Stromal cell of bone marrow (primary cell): ENCODE measurements at places on chromosomes 2 and 18.

GRCh38 chr2:130335226-130335625 lies 7.5 kb upstream of the IMP4 start:
- no peak for DNase-seq

- no peak for DNase-seq
Observed at GRCh38 chr2:236936446-236936940, 149.2 kb upstream of the COPS8 start.

GRCh38 chr18:7941533-7941932 lies 374.4 kb downstream of the PTPRM start:
- no peak for DNase-seq

- no peak for DNase-seq
Observed at GRCh38 chr2:20675701-20676352, 8.9 kb downstream of the GDF7 start.

- no peak for DNase-seq
Observed at GRCh38 chr18:55900380-55900779, 312.4 kb upstream of the TCF4 start.

DNA sequence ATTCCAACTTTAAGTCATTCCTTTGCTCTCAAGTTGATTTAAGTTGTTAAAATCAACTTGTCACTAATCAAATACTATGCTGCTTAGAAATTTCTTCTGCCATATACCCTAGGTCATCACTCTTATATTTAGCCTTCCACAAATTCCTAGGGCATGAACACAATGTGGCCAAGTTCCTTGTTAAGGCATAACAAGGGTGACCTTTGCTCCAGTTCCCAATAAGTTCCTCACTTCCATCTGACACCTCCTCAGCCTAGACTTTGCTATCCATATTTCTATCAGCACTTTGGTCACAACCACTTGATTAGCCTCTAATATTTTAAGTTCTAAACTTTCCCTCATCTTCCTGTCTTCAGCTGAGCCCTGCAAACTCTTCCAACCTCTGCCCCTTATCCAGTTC lies 9.9 kb upstream of the TMEM37 start:
- DNase-seq: no peak

DNA sequence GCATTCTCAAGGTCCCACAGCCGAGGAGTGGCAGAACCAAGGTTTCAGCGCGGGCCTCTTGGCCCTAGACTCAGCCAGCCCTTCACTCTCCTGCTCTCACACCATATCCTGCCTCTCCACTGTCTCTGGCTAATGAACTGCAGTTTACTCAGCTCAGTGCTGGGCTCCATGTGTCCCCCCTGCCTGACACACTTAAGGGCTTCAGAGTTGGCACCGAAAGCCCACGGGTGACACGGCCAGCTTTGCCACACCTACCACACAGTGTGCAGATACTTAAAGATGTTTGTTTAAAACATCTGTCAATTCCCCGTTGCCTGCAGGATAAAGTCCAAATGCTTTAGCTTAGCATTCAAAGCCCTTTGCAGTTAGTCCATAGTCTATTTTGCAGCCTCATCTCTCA lies 241.2 kb downstream of the SEPTIN10 start:
- no peak for DNase-seq

GRCh38 chr2:188984680-188985079 lies 10.5 kb downstream of the COL3A1 start:
- peak; percentile 86 for DNase-seq

DNA sequence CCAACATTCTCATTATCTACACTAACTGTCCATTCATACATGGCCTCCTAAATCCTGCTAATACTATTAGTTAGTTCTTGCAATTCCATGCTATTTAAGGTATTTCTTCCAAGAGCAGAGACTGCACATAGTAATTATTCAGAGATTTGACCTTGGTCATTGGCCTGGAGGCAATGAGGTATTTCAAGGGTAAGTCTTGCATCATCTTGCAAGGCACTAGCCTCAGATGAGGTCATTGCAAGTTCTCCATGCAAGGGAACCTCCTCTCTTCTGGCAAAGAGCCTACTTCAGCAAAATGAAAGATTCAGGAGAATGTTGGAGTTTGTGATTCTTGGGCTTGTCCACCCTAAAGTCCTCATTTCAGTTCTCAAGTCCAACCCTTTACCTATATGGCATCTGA lies 48.5 kb upstream of the IKZF2 start:
- no peak for DNase-seq

DNA sequence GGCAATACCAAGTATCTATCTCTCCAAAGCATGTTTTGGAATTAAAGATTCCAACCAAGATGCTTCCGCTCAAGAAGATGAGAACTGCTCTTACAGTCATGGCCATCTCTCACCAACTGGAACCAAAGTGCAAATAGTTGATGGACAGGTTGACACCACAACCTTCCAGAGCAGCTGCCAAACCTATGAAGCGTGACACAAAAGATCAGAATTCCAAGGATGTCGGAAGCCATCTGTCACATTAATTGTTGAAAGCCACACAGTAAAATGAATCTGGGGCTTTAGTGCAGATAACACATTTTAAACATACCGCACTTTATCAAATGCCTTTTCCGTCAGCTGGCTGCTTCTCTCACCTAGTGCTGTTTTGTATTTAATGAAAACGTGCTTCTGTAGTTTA lies 195.7 kb downstream of the CDH20 start:
- no peak for DNase-seq

- peak; percentile 49 for DNase-seq
Observed at GRCh38 chr2:168030862-168031624, 216.4 kb downstream of the STK39 start.

DNA sequence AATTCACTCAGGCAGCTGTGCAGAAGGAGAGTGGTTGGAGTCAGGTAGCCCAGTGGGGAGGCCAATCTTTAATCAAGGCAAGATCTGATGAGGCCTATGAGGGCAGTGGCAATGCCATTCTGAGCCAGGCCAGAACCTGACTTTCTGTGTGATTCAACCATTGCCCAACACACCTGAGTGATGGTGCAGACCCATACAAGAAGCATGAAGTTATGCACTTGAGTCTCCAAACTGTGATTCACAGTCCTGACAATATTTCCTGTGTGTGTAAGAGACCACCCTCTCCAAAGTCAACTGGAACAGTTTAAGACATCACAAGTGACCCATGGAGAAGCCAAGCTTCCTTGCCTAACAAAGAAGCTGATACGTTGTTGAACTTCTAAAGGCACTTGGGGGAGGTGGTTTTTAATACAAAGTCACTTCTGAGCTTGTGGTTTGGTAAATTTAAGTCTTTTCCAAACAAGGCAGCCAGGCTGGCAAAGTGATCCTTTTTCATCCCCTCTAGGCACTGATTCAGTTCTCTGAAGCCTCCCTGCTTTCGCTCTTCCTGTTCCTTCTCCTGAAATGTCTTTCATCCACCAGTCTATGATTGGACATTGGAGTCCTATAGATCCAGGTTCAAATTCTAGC lies 49.0 kb downstream of the VSNL1 start:
- no peak for DNase-seq

DNA sequence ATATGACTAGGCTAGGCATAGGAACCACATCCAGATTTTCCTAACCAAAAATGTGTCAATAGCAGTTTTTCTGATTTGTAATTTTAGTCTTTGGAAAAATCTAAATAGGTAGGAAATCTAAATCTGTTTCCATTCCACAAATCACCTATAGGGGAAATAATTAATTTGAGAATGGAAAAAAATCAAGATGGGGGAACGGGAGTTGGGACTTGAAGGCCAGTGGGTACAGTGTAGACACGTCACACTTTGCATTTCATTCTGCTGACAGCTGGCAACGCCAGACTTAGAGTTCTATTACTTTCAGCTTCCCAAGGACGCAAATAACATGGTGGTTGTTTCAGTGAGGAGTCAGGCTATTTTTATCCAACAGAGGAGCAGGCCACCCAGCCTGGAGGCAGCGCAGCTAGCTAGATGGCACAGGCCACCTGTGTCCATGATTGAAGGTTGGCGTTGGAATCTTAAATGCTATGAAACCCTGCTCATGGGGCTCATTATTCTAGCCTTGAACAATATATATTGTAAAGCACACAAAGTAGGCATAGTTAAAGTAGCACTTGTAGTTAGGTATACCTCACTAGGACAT lies 23.4 kb downstream of the HNRNPA3 start:
- DNase-seq: no peak

DNA sequence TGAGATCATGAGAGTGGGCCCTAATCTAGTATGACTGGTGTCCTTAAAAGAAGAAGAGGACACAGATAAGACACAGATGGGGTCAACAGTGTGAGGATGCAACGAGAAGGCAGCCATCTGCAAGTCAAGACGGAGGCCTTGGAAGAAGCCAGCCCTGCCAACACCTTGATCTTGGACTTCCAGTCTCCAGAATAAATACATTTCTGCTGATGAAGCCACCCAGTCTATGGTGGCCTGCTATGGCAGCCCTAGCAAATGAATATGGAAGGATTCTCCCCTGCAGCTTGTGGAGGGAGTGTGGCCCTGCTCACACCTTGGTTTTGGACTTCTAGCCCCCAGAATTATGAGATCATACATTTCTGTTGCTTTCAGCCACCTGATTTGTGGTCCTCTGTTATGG lies 12.3 kb downstream of the CTIF start:
- no peak for DNase-seq

GRCh38 chr2:70931376-70932000 lies 4.2 kb upstream of the ATP6V1B1 start:
- DNase-seq: no peak

- DNase-seq: no peak
Observed at GRCh38 chr2:12032398-12032797, 286.0 kb downstream of the LPIN1 start.

GRCh38 chr2:171858397-171858958 lies 35.6 kb downstream of the SLC25A12 start:
- DNase-seq: peak; percentile 32

DNA sequence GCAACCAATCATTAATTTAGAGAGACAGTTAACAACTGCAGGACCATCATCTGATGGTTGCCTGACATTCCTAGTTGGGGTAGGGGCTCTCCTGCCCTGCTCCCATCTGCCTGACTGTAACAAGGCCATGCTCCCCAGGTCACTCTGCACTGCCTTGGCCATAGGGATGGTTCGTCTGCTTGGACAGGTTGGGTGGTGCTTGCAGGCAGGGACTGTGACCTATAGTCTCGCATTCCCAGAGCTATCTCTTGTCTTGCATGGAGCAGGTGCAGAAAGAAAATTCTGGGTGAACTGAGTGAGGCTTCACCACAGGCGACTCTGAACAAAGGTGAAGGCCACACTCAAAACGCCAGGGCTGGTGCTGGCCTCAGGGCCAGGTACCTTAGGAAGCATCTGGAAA lies 64.7 kb downstream of the EMILIN2 start:
- DNase-seq: no peak

- DNase-seq: peak; percentile 16
Observed at GRCh38 chr2:84970210-84970867, 622 bp upstream of the KCMF1 start.

DNA sequence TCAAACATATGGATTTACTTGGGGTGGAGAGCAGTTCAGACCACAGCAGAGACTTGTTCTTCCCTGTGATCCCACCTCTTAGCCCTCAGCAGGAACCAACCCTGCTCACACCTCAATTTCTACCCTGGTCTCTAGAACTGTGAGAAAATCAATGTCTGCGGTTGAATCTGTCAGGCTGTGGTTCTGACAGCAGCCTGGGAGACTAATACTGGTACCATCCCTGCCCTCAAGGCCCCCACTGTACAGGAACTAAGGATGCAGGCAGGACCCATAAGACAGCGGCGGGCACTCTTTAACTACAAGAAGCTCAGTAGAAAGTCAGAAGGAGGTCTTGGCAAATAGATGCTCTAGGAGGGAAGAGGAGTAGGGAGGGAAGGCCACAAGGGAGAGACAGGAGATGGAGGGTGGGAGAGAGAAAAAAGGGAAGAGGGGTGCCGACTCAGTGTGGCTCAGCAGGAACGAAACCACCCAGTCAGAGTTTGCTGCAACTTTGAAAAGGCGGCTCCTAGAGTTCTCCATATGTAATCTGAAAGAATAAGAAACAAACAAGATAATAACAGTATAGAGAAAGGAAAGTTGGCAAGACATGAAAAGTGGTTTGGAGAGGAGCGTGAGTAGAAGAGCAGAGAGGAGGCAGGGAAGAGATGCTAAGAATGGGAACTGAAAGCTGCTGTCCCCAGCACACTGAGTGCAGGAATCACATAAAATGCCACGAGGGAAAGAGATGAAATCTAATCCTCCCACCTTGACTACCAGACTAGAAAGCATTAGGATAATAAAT lies 323.9 kb upstream of the ID2 start:
- no peak for DNase-seq

DNA sequence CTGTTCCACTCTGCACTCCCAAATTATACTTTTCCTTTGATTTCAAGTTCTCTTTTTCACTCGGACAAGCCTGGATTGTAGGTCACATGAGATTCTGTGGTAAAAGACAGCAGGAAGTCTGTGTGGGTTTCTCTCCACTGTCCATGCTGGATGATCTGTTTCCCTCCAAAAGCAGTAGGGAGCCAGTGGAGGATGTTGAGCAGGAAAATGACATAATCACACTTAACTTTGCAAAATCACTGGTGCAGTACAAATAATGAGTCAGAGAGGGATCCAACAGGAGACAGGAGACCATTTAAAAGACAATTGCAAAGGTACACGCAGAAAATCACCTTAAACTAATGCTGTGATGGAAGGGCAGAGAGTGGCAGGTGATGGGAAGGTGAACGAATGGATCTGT lies 301.3 kb downstream of the ZNF407 start:
- DNase-seq: peak; percentile 33

DNA sequence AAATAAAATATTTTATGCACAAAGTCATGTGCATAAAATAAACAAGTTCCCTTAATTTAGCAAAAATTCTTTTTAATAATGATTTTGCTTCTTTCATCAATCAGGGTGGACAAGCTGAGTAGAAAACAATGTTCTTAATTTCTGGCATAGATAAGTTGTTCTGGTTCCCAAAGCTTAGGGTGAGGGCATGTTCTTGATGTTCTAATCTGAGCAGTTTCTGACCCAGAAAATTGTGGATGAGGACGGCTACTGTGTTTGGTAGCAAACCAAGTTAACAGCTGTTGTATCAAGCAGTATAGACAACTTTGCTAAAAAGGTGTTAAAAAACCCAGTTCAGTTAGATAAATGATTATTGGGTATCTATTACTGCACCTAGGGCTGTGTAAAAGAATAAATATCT lies 158.9 kb downstream of the PDE1A start:
- DNase-seq: no peak

- DNase-seq: no peak
Observed at GRCh38 chr2:45329045-45329677, 281.9 kb downstream of the SRBD1 start.

GRCh38 chr2:202378662-202379358 lies 2.7 kb downstream of the BMPR2 start:
- DNase-seq: no peak

DNA sequence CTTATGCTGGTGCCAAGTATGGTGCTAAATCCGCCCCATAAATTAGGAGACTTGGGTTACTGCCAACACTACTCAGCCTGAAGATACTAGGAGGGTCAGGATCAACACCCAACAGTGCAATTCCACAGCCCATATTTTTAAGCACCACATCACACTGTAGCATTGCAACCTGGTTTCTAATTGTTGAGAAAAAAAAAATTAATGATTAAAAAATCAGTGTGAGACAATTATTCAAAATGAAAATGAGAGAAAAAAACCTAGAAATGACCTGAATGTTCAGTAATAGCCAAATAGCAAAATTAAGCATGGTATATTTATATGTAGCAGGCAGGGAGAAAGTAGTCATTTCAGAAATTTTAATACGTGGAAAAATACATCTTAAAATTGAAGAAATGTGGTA lies 29.2 kb upstream of the HNRNPLL start:
- DNase-seq: no peak

- no peak for DNase-seq
Observed at GRCh38 chr2:70552501-70553333, 909 bp downstream of the TGFA start.

- DNase-seq: no peak
Observed at GRCh38 chr2:83827618-83828017, 631.5 kb downstream of the SUCLG1 start.
